ENCODE measurements at places on chromosomes 2 and 18.
A peak's percentile ranks its signal among the peaks of the same experiment; 100 is the strongest.

DNA sequence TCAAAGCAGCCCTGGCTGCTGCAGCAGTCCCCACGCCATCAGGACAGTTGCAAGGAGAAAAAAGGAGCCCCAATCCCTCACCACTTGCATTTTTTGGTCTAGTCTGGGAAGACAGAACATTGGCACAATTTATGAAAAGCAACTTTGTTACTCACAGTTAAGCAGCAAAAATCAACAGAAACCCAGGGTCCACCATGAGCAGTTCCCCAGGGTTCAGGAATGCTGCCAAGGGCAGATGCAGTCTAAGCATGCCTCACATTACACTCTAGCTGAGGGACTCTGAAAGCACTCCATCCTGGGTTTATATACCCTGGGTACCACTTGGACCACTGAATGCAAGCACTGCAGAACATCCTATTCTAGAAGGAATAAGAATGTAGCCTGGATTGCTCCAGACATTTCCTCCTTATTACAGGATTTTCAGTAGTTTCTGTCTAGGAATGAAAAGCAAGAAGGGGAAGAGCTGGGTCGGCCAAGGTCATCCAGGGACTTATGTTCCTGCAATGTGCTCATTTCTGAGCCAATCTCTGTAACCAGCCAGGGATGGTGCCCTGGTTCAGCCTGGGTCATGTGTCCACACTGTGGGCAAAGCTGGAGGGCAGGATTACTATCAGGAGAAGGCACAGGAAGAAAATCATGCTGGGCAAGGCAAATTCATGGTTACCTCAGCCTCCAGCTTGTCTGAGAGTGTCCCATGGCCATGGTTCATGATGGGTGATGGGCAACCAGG is 19.5 kb upstream of the TMEM163 start:
- DNase-seq: no peak

DNA sequence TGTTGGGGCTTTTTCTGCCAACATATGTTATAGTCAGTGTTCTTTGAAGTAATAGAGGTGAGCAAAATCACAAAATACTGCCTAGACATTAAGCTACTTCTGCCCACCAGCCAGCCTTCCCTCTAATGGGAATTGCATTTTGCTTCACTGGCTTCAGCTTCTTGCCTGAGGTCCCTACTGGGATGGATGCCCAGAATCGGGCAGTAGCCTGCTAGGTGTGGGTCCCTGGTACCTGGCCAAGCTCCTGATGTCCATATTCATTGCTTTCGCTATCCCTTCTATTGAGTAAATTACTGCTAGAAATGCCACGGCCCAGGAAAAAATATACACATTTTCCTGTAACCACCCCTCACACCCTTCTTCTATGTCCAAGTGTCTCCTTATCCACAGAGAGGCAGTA is 27.0 kb downstream of the CRYGD start:
- DNase-seq: no peak

GRCh38 chr2:149192427-149192826 is 138.0 kb upstream of the LYPD6 start:
- DNase-seq: no peak

DNA sequence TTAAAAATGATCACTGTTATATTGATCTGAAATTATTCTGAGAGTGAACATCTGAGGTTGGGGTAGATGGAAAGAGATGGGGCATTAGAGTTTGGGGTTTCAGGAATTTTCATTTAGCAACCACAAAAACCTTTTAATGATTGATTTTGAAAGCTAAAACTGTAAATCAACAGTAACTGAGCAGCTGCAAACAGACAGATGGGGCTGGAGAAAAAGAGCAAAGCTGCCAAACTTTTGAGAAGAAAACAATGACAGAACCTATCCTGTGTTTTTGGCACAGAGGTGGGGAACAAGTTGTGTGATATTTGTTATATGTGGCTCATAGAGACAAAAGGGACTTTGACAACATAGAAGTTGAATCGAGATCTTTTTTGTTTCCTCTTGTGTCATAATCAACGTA is 415.8 kb upstream of the DSEL start:
- no peak for DNase-seq

DNA sequence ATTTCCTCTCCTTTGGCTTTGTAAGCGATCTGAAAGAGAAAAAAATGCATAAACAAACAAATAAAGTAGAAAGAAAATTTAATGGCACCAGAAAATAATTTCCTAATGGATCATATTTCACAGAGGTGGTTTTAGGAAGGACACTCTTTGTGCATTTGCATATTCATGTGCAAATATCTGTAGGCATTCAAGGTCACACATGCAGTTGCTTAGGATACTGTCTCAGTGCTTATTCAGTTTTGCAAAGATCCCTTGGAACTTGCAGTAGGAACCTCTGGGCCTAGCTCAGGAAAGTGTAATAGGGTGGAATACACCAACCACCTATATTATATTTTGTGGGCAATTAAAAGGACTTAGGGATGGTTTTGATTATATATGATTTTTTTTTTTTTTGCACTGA is 54.3 kb downstream of the NEB start:
- DNase-seq: no peak

DNA sequence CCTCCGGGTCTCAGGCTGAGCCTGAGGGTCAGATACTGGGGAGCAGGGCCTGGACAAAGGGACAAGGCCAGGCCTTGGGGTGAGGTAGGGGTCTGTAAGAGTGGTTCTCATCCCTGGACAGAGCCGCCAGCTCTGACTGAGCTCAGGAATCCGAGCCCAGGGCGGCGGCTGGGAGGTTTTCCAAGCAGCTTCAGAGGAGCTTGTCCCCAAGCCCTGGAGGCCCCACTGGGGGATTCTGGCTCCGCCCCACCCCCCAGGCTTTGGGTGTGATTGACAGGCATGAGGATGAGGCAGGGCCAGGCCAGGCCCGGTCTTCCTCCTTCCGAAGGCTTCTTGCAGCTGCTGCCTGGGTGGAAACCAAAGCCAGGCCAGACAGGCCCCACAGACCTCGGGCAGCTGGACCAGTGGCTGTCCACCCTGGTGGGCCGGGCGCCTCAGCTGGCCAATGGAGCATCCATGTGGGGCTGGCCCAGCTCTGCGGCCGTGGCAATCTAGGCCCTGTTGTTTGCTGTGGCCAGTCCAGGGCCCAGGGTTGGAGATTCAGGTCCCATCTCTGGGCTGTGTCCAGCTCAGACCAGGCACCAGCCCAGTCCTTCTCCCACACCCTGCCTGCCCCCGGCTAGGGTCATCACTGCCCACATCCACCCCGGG is 23.1 kb upstream of the GPC1 start:
- no peak for DNase-seq

DNA sequence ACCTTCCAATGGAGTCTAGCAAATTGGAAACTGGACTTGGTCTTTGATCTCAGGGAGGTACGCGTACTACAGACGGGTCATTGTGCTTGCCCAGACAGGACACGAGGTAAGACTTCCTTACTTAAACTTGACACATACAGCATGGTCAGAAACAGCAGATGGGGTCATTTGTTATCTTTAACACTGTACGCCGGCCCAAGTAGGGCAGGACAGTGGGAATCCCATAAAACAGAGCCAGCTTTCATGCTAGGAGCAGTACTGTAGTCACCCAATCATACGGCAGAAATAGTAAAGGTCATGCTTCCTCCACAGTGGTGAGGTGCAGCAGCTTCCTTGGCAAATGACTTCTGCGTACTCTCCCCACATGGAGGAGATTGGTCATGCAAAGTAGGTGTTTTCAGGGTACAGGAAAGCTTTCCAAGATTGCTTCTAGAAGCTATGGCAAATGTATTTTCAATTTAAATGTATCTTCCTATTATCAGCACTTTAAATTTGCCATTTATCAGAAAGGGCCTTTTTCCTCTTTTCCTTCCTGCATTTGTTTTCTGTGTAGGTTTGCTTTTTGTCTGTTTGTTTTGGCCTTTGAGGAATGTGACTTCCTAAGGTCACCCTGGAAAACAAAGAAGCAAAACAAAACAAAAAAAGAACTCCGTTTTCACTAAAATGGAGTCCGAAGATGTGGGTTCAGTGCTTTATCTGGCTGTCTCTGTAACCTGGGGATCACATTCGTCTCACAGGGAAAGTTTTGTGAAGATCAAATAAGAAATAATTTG is 74.0 kb upstream of the DSG1 start:
- DNase-seq: no peak

GRCh38 chr2:10482913-10483312 is 34.8 kb upstream of the ODC1 start:
- no peak for DNase-seq

- DNase-seq: no peak
These were observed 181.0 kb upstream of the SALL3 start for GRCh38 chr18:78798402-78799175.

GRCh38 chr18:63817441-63818051 is 42.3 kb downstream of the SERPINB7 start:
- DNase-seq: no peak

GRCh38 chr2:96727431-96727830 is 12.4 kb downstream of the LMAN2L start:
- no peak for DNase-seq

DNA sequence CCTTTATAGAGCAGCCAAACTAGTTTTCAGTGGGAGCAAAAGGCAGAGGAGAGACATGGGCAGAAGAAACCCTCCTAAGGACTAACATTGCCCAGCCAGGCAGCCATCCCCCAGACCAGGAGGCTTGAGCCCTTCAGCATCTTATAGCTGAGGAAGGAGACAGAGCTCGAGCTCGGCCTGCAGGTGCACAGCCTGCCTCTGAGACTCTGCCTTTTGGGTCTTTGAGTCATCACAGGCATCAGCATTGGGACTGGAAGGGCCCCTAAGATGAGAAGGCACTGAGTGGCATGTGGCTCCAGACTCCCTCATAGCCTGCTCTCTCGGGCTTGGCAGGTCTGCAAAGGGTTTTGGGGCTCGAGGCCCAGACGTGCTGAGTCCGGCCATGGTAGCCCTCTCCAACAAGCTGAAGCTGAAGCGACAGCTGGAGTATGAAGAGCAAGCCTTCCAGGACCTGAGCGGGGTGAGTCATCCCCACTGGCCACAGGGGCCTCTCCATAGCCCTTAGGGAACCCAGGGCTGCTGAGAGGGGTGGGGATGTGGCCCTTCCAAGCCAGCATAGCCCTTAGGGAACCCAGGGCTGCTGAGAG is 84.1 kb downstream of the EPAS1 start:
- no peak for DNase-seq

- DNase-seq: no peak
These were observed 188.4 kb downstream of the MTCL1 start for GRCh38 chr18:8893628-8894231.

GRCh38 chr18:35345460-35345921 is 1.3 kb upstream of the ZNF24 start:
- peak; percentile 94 for DNase-seq

DNA sequence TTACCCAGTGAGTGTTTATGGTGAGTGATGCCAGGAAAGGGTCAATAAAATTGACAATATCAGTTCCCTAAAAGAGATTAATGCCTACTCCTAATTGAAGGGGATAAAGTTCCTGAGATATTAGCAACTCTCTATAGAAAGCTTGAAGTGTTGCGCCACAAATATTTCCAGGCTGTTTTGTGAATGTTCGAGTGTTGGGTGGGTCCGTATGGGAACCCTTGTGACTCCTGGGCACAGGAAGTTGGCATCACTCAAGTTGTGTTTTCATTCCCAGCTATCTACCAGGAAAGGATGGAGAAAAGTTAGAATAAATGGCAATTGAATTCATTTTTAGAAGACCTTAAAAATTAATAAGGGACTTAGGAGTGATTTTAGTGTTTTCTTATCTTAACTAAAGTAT is 472.7 kb downstream of the THSD7B start:
- no peak for DNase-seq

- DNase-seq: no peak
These were observed 3.3 kb upstream of the TANC1 start for GRCh38 chr2:158965107-158965506.

GRCh38 chr2:48276626-48277025 is 253.3 kb upstream of the STON1 start:
- DNase-seq: no peak

DNA sequence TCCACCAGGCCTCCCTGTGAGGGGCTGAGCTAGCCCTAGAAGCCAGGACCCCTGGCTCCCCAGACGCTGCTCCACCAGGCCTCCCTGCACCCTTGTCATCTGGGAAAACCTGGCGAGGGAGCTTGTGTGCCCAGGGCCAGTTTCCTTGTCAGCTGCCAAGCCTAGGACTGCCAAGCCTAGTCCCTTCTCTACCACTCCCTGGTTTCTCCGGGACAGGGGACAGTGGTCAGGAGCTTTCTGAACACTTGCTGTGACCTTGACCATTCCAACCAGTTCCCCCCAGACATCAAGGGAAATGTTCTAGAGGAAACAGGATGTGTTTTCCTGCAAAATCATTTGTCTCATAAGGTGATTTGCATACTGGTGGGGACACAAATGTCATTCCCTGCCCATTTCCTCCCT is 41.3 kb upstream of the MRPL33 start:
- no peak for DNase-seq

GRCh38 chr2:237258116-237258515 is 155.8 kb downstream of the COL6A3 start:
- DNase-seq: no peak

GRCh38 chr18:56112013-56112749 is 524.2 kb upstream of the TCF4 start:
- DNase-seq: no peak

GRCh38 chr2:25323042-25323514 is 18.6 kb downstream of the DNMT3A start:
- DNase-seq: no peak

DNA sequence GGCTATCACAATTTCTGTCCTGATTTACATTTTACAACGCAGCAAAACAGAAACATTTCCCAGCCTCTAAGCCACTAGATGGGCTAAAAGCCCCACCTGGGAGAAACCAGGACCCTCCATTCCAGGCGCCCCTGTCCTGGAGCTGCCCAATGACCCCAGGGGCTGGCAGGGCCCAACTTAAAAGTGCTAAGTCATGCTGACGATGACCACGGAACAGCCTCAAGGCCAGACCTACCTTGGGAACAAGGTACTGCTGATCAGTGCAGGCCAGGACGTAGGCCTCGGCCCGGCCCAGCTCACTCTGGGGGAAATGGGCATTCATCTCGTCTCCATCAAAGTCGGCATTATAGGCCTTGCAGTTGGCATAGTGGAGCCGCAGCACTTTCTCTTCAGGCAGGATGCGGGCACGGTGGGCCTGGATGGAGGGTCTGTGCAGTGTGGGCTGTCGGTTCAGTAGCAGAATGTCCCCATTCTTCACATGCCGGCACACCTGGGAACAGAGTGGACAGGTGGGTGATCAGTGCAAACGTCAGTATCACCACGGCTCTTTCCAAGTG is 35.8 kb downstream of the POLR1A start:
- no peak for DNase-seq

DNA sequence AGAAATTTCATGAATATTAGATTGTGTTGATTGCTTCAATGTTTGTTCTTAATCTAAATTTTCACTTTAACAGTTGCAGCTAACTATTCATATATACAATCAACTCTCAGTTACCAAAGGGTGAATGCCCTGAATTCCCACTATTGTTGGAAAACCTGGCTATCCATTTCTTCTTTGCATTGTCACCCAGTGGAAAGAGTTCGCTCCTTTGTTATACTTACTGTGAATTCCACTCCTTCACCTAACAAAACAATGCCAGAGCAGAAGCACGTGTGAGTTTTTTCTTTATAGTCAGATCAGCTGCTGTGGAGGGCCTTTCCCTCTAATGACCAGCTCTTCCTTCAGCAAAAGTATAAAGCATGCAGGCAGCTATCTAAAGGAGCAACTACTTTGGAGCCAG is 409.2 kb upstream of the NRP2 start:
- no peak for DNase-seq
